ENCODE measurements at places on chromosomes 3 and 15.

GRCh38 chr3:129360705-129361460, 67.6 kb downstream of the EFCAB12 start:
- DNase-seq = no peak

- peak; percentile 32 for DNase-seq
Measured at GRCh38 chr3:67790043-67790442, 135.6 kb upstream of the SUCLG2 start.

GRCh38 chr3:197104738-197105137, 75.1 kb upstream of the MELTF start:
- no peak for DNase-seq

- no peak for DNase-seq
Measured at GRCh38 chr15:75673426-75674235, 25.9 kb downstream of the SNX33 start.

DNA sequence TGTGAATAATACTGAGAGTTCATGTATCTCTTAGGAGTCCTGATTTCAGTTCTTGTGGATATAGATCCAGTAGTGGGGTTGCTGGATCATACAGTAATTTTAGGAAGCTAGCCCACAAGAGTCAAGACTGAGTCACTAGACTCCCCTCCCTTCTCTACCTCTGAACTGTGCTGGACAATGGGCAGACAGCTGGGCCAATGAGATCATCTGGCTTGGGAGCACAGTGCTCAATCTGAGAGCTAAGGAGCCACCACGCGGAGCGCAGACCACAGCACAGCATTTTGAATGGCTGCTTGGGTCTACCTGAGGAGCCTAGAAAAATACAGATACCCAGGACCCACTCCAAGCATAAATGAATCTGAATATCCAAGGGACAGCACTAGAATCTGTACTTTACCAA, 32.5 kb downstream of the WNT5A start:
- DNase-seq = no peak

DNA sequence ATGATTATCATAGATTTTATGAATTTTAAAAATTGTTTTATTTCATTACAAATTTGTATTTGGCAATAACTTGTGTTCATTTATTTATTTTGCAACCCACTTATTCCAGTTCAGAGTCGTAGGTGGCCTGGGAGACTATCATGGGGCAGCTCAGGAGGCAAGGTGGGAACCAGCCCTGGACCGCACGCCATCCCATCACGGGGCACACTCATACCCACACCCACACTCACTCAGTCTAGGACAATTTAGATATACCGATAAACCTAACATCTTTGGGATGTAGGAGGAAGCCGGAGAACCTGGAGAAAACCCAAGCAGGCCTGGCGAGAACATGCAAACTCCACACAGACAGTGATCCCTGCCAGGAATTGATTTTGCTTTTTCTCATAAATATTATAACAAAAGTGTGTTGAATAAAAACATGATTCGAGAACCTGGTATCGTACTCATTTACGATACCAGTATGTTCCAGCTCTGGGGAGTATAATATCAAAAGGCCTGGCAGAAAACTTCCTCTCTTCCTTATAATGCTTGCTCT, 205.3 kb downstream of the NFKBIZ start:
- no peak for DNase-seq

DNA sequence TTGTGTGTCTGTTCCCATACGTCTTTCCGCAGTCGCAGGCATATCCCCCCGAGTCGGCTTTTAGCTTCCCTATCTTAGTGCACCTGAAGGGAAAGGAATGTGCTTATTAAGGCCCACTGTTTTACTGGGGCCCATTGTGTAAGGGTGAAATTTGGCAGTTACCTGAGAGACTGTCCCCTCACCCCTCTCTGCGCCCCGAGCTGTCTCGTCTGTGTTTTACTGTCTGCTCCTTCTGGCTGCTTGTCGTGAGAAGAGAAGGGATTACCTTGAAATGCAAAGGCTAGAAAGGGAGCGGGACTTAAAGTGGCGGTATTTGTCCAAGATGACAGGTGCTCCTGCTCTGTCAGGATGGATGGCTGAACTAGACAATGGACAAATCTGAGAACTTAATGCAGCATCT, 233.0 kb upstream of the POU1F1 start:
- DNase-seq = no peak

GRCh38 chr15:45795440-45796069, 160.7 kb downstream of the SQOR start:
- peak; percentile 32 for DNase-seq

DNA sequence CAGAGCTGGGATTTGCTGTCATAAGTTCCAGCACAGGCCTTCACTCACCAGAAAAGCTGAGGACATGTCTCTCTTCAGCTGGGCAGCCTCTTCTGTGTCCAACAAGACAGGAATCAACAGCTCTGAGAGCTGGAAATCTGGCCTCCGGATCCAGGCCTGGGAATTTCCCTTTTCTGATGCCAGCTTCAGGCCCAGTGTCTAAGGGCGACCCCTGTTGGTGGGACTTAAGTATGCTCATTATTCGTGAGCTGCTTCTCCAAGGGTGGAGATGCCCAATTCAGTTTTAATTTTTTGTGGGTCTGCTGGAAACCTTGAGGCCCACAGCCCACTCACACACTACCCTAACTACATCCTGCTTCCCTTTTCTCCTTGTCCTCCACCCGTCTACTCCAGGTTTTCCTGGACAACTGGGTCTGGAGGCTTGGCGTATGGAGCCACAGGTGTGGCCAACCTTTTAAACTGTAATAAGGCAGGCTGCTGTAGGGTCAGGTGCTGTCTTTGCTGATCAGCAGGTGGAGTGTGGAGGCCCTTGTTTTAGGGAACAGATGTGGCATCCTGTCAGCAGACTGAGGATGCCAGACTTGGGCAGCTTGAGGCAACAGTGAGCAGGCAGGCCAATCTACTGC, 2.6 kb upstream of the CEMIP start:
- no peak for DNase-seq

DNA sequence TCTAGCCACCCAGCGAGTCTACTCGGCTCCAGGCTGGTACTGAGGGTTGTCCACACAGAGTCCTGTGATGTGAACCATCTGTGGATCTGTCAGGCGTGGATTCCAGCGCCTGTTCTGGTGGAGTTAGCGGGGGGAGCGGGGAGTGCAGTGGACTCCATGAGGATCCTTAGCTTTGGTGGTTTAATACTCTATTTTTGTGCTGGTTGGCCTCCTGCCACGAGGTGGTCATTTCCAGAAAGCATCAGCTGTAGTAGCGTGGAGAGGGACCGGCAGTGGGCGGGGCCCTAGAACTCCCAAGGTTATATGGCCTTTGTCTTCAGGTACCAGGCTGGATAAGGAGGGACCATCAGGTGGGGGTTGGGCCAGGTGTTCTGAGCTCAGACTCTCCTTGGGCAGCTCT, 446.5 kb downstream of the EDEM1 start:
- DNase-seq = no peak

DNA sequence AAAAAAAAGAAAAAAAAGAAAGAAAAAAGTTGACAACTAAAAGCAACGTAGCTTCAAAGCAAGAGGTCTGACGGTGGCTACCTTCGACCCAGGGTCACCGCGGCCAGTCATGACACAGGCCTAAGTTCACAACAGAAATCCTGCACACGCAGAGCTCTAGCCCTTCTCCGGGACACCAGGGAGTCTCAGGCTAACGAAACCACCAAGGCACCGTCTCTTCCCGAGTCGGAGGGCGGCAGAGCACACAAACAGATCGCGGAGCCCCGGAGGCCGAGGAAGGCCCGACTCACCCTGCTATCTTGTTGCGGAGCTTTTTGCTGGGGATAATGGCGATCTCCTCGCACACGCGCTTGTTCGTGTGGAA, 584 bp downstream of the RPS17 start:
- DNase-seq = no peak

DNA sequence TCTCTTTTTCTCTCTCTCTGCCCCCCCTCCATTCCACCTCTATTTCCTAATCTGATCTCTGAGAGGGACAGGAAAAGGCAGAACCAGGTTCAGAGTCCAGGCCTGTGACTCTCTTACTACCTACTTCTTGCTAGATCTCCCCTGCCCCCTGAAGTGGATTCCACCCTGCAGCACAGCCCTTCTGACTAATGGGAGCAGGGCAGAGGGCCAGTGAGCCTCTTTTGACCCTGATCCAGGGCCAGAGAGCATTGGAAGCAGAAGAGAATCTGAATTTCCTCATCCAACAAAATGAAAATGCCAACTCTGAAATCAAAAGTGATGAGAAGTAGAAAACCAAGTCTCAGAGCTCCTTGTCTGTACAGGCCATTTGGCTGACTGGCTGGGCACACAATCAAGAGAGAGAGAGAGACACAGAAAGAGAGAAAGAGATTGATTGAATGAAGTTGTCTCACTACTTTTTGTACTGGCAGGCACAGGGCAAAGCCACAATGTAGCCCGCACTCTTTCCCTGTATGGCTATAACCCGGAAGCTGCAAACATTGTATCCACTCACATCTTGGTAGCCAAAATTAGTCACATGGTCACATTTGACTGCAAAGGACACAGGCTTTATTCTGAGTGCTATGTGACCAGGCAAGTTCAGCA, 31.6 kb upstream of the GLCE start:
- DNase-seq = no peak

- DNase-seq = no peak
Measured at GRCh38 chr3:108171106-108171505, 51.1 kb downstream of the IFT57 start.

DNA sequence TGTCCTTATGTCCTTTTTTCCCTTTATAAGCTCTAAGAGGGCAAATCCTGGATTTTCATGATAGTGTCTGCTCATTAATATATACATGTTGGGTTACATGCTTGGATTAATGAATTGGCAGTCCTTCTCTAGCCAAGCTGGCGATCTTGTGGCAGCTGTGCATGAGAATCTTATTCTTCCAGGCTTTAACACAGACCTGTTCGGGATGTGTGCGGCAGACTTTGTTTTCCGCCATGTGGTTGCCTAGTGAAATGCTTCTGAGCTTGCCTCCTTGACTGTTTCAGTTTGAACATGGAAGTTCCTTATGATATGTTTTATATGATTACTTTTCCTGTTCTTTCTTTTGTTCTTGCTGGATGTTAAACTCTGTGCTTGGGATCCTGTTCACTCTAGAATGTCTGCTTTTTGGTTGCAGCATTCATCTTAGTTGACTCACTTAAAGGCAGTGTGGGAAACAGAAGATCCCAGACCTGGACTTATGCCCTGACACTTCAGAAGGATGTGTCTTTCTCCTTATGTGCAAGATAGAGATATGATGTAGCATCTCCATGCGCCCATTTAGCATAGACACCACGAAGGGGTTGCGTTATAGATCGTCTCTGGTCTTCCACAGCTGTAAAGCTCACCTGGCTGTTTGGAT, 7.2 kb downstream of the CHCHD6 start:
- no peak for DNase-seq

DNA sequence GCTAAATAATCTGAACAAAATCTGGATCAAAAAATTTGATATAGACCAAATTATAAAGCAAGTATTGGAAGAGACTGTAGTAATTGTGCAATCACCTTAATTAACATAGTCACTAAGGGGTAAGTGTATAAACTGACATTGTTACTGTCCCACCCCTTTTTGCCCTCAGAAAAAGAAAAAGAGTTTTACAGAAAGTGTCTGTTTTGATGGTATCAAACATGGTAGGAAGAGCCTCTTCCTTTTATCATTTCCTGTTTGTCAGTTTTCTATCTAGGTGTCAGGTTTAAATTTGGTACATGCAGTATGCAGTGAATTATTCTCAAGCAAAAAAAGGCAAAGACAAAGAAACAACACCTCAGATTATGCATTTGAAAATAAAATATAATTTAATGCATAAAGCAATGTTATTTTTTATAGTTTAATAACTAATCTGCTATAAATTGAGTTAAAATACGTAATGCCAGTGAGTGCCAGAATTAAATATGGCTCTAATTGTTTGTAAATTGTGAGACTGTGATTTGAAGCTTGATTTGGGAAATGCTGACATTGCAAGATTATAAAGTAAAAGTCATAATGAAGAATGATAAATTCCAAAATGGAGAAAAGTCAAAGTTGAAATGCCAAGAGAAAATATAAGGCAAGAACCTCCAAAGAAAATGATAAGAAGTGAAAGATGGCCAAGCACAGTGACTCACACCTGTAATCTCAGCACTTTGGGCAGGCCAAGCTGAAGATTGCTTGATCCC, 30.3 kb upstream of the CMC1 start:
- DNase-seq = no peak

- DNase-seq = no peak
Measured at GRCh38 chr15:37771465-37771864, 163.0 kb upstream of the TMCO5A start.

GRCh38 chr15:88049506-88049905, 207.0 kb downstream of the NTRK3 start:
- no peak for DNase-seq

Data from T-helper 2 cell (primary cell).